NT2/D1 (cell line): ENCODE measurements at places on chromosomes 1 and 21.

DNA sequence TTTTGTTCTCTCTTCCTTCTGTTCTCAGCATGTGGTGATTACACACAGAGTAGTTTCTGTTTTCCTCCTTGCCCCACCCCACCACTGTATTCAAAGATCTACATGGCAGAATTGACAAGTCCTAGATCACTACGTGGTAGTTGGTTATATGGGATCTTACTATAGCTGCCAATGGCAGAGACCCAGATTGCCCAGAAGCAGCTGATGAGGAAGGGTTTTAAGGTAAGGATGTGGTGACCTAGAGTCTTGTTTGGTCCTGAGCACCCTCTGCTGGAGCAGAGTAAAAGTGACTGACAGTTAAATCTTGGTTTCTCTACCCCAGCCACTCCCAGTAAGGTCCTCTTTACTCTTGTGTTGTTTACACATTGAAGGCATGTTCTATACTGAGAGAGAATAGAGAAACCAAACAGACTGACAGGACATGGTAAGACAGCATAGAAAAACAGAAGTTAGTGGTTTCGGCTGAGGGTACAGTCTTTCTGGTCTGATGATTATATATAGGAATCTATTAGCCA, 22.8 kb upstream of the STRIP1 start:
- peak; percentile 40 for DNase-seq

GRCh38 chr1:185453496-185454192, 136.6 kb upstream of the IVNS1ABP start:
- DNase-seq, result no peak

DNA sequence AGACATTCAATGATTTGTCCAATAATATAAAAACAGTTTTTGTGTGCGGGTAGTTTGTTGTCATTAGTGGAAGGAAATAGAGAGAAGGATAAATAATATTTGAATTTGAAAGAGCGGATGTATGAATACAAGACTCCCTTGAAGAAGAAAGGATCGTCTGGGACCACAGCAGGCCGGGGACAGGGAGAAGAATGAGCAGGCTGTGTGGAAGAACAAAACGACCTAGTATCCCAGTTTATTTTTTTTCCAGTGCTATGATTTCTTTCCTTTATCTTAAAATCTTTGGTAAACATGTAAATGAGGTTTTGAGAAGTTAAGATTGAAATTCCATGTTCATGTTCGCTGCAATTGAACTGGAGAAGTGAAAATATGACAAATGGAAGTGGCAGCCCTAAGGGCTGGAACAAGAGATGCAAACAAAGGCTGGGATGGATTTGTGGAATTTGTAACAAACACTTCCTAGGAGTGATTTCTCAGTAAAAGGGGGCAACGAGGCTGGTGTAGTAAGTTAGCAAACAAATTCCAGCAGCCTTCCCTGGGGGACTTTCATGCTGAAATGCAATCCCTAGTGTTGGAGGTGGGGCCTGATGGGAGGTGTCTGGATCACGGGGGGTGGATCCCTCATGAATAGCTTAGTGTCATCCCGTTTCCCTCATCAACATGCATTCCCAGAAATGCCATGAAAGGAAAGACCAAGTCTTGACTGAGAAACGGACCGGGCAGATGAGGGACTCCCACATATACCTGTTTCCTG, 10.2 kb upstream of the IFI16 start:
- DNase-seq, result peak; percentile 96

- no peak for DNase-seq
These were observed 1563.6 kb upstream of the PRMT6 start for GRCh38 chr1:105492921-105493320.

- no peak for DNase-seq
These were observed 3.7 kb upstream of the PLOD1 start for GRCh38 chr1:11930571-11931445.

- no peak for DNase-seq
These were observed 31.3 kb downstream of the SYF2 start for GRCh38 chr1:25201006-25201405.

- no peak for DNase-seq
These were observed 88.1 kb downstream of the COP1 start for GRCh38 chr1:176118985-176119384.

- no peak for DNase-seq
These were observed 192.4 kb downstream of the HMCN1 start for GRCh38 chr1:185926588-185926987.

- no peak for DNase-seq
These were observed 33.5 kb downstream of the CFAP74 start for GRCh38 chr1:1969953-1970716.

DNA sequence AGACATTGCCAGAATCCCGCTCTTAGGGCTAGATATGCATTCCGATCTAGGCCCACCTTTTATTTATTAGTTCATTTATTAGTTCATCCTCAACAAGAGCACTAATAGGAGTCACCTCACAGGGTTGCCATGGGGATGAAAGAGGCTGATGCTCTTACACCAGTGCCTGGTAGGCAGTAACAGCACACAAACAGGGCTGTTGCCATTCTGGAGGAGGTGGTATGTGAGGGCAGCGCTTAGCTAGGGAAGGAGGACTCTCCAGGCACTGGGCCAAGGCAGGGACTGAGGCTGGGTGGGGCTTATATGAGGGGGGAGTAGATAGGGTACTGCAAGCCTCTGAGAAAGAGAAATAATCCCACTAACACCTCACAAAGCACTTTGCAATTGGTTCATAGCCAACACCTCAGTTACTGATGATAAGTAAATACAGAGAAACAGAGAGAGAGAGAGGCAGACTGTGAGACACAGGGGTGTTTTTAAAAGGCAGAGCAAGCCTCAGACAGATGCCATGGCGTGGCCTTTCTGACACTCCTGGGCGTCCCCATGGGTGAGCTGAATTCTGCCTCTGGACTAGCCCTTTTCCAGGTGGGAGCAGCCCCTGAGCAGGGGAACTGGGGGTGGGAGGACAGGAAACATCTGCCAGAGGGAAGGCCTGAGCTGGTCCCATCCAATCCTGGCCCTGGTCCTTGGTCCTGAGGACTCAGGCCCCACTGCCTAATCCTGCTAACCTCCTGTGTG, 5.9 kb downstream of the FCGR2A start:
- DNase-seq, result no peak

GRCh38 chr1:214184992-214185391, 96.0 kb upstream of the SMYD2 start:
- no peak for DNase-seq

DNA sequence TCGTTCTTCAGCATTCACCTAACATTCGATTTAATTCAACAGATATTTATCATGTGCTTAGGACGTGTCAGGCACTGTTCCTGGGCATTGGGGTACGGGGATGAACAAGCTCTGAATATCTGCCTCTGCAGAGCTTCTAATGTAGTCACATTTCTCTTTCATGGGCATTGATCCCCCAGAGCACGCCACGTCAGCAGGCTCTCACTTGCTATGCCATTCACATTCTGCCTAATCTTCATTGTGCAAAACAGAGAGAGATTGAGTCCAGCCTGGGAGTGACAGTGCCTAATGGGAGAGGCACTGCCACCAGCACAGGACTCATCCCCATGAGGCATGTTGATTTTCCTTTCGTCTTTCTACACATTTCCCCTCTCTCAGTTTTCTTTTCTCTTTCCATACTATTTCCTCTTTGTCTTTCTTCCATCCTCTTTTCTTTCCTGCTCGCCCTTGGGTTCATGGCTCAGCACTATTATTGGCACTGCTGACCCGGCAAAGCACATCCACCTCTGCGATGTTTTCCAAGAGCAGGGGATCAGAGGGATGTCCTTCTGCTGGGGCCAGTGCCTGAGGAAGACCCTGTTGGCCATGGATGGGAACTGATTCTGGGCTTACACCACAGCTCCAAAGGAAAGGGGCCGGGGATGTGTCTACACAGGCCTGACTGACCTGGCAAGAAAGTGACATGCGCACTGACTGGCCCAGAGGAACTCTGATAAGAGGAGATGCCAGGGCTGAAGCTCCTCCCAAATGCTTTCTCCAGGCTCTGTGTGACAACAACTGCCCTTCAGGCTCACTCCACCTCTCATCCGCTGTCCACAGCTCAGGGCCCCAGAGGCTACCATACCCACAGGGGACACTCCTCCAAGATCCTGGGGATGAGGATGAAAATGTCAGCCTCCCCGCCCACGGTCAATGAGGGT, 195.9 kb downstream of the TOMM20 start:
- DNase-seq, result no peak

DNA sequence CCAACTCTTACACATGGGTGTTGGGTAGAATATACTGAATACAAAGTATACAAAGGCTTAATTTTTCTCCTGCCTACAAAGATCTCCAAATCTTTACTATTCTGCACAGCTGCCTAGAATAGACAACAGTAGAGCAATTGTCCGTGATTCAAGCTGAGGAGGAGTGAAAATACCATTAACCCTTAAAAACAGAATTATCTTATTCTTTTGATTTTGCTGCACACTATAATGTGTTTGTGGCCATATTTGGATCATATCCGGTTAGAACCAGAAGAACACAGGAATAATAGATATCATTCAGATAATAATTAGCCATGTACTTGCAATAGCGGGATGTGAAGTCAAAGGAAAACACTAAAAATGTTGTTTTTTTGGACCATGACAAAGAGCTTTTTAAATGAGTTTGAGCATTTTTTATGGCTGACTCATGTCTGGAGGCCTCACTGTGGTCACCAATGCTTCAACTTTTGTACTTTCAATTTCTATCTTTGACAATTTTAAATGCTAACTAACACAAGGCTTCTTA, 197.6 kb upstream of the FOXD3 start:
- no peak for DNase-seq

DNA sequence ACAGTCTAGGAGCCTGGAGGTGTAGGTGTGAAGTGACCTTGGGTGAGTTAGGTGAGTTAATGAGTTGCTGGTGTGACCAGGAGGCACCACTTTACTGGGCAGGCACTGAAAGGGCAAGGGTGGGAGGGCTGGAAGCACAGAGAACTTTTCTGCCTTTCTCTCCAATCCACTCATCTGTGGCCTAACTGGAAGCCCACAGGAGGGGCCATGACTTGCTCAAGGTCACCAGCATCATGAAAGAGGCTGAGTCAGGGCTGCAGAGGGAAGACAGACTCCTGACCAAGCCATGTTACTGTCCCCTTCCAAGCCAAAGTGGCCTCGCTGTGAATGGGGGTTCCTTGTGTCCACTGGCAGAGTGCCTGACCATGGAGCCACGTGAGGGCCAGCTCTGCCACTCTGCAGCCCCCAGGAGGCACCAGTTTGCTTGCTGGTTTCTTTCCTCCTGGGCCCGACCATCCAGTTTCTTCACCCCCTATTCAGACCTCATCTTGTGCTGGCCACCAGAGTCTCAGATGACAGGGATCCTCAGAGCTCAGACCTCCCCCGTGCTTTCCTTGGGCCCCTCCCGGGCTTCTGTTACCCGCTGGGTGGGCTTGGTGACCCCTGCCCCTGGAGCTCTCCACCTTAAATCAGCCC, 4.3 kb upstream of the BSND start:
- DNase-seq, result no peak

- no peak for DNase-seq
These were observed 61.4 kb upstream of the BARHL2 start for GRCh38 chr1:90778486-90778885.

- DNase-seq, result no peak
These were observed 24.1 kb downstream of the FMN2 start for GRCh38 chr1:240115831-240116230.

DNA sequence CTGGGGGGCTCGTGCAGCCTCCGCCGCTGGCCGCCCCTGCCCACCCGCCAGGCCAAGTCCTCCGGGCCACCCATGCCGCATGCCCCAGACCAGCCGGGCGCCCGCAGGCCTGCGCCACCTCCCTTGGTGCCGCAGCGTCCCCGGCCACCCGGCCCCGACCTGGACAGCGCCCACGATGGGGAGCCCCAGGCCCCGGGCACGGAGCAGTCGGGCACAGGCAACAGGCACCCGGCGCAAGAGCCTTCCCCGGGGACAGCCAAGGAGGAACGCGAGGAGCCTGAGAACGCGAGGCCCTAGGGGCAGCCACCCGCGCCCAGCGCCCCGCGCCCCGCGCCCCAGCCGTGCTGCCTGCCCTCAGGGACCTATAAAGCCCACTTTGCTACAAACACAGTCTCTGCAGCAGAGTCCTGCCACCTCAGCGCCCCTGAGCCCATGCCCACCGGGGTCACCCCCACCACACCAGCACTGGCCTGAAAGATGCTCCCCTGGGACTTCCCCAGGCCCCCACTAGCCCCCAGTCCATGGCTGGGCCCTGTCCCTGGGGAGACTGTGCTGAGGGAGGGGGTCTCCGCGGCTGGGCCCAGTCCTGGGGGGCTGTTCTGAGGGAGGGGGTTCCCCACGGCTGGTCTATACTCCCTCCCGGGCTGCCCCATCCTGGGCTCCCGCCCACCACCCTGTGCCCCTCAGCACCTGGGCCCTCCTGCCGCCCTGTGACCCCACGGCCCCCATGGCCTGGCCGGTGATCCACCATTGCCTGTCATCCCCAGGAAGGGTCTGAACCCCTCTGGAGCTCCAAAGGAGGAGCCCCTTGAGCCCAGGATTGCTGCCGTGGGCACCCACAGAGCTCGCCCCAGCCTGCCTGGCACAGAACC, 8.6 kb downstream of the TNFRSF18 start:
- no peak for DNase-seq

- no peak for DNase-seq
These were observed 41.0 kb downstream of the LDLRAD2 start for GRCh38 chr1:21853131-21853427.
